Stimulated activated CD8-positive, alpha-beta memory T cell treated with anti-CD3 and anti-CD28 coated beads, Interleukin-4, amount 100 ng/mL, for 1 hour (primary cell): ENCODE measurements at places on chromosomes 16 and 17.

GRCh38 chr16:66983033-66983432, 5.4 kb upstream of the CES4A start:
- DNase-seq = no peak

DNA sequence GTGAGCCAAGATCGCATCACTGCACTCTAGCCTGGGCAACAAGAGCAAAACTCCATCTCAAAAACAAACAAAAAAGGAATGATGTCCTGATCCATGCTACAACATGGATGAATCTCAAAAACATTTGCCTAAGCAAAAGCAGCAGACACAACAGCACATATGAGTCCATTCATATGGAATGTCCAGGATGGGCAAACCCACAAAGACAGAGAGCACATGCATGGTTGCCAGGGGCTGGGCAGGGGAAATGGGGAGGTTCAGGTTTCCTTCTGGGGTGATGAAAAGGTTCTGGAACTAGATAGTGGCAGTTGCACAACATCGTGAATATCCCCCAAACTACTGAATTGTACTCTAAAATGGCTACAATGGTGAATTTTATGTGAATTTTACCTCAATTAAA, 35.3 kb upstream of the RAI1 start:
- DNase-seq = no peak

DNA sequence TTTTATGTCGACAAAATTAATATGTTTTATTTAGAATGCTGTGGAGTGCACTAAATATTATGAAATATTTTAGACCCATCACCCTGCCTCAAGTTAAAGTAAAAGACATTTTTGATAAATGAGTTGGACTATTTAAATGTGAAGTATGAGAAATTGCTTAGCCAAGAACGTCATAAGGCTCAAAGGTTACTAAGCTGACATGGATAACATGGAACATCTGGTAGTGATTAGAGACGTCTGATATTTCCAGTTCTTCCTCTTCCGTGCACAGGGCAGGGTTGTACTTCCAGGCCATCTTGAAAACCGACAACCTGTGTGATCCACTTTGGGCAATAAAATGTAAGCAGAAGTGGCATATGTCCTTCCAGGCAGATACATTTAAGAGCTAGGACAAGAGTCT, 7.2 kb upstream of the CCL8 start:
- DNase-seq = no peak

DNA sequence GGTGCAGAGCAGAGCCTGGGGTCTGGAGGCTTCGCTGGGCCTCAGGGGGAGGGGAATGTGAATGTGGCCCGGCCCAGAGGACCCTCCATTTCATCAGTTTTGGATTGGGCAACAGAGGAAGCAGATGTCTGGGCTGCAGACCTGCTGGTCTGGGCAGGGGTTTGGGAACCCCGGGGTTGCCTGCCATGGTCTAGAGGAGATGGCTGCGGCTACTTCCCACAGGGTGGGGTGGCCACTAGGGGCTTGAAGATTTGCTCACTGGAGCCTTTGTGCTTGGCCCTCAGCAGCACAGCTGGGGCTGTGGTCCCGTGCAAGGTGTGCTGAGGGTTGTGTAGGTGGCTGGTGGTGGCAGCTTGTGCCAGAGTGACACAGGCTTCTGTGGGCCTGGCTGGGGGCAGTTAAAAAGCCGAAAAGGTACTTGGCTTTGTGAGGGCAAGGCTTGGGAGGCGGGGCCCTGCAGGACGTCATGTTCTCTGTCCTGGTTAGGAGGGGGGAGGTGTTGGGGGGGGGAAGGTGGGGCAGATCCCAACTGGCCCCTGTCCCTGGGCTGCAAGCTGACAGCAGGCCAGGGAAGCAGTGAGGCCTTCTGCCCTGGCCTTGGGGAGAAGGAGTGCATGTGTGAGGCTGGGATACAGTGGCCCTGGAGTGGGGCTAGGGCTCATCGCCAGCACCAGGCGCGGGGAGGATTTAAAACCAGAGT, 98.0 kb downstream of the KPNA2 start:
- DNase-seq = no peak

DNA sequence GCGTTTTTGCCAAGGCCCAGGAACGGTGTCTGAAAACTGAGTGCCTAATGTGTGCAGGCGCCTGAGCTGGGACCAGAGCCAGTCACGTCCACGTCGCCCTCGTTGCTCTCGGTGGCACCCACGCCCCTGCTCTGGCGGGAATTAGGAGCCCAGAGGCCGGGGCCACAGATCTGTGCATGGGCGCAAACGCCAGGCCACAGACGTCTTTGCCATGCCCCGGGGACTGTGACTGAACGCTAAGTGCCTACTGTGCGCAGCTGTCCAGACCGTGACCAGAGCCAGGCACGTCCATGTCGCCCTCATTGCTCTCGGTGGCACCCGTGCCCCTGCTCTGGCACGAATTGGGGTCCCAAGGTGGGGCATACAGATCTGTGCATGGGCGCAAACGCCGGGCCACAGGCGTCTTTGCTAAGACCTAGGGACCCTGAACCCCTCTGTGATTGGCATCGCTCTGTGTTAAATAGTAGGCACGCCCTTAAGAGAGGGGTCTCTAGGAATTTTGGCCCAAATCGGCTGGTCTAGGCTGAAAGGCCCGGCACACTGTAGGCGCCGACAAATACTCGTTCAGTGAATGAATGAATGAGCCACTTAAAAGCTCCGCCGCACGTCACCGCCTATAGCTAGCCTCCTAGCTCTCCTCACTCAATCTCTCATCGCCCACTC, 827 bp upstream of the UBALD1 start:
- no peak for DNase-seq

GRCh38 chr16:17374668-17375255, 96.0 kb downstream of the XYLT1 start:
- DNase-seq = no peak

DNA sequence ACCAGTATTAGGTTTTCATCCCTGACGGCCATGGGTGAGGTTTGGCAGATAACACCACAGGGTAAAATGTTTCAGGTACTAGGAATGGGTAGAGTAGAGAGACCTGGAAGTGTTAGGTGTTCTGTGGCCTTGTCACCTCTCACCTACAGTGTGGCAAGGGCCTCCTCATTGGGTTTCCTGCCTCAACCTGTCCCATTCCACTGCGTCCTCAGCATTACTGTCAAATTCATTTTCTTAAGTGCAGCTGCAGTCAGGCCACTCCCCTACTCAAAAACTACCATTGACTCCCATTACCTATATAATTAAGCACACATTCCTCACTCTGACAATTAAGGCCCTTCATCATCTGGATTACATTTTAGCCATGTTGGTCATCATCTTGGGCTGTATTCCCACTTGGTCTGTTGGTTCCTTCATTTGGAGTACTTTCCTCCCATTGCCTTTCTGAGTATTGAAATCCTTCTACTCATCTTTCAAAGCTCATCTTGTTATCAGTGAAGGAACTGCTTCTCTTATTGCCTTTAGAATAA, 64.5 kb downstream of the NUP88 start:
- DNase-seq = no peak

DNA sequence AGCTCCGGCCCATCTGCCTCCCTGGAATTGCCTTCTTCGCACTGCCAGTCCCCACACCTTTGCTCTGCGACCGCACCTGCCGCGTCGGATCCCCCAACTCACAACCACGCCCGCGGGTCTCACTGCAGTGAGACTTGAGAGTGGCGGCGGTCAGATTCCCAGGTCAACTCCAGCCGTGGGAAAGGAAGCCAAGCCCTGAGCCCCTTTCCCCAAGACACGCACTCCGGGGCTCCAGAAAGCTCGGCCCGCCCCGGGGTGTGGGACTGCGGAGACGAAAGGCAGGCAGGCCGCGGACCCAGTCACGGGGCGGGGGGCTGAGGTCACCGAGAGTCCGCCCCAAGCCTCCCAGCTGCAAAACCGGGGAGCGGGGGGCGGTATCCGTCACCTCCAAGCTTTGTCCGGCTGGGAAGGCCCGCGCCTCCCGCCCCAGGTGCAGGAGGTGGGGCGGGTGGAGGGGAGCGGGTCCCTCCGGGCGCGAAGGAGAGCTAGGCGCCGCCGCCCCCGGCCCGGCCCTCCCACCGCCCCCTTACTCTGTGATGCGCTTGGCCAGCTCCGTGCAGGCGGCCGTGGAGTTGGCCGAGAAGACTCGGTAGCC, 615 bp downstream of the PRPSAP1 start:
- DNase-seq = no peak

GRCh38 chr17:62614142-62614541, 13.3 kb upstream of the MRC2 start:
- DNase-seq = no peak

DNA sequence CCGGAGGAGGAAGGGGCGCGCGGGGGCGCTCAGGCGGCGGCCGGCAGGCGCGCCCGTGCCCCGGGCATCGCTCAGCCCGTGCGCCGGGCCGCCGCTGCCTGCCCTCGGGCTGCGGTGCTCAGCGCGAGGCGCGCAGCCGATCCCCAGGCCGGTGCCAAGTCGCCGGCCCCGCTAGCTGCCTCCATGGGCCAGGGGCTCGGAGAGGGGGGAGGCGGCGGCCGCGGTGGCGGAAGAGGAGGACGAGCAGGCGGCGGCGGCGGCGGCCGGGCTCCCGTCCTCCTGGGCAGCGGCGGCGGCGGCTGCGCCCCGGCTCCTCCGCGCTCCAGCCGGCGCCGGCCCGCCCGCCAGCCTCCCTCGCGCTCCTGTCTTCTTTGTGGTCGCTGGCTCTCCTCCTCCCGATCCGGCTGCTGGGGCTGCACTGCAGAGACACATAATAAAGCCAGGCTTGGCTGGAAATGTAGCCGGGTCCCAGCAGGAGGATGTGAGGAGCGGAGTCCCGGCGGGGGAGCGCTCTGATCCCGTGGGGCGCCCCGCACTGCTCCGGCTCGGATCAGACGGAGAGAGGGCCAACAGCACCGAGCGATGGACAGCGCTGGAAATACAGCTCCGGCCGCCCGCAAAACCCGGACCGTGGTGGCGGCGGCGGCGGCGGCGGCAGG, 889 bp upstream of the ZNF423 start:
- no peak for DNase-seq

DNA sequence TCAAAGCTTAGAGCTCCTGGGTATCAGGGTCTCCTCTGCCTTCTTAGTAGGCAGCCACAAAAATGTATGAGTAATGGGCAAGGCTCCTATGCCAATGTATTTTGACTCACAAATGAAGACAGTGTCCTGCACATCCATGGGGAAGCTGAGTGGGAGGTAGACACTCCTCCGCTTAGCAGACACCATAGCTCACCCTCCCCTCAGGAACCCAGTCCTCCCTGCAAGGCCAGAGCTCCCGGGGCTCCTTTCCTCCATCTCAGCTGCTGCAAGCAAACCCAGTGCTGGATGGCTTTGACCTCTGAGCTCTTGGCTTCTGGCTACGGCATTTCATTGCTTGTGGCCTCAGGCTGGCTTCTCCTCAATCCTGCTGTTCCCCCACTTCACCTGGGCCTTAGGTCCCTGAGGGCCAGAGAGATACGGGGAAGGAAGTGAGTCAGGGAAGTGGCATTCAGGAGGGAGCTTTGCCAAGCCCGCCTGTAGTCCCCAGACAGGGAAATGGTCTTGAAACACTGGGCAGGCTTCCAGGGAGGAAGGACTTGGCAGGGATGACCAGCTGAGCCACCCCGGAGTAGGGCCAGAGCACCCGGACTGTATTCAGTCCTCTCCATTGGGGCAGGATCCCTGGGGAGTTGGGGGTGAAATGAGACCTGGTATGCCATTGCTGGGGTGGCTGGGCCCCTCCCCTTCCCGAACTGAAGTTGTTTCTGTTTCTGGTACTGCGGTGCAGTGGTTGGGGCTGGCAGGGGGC, 4.5 kb downstream of the ABCC3 start:
- no peak for DNase-seq

- no peak for DNase-seq
These were observed 453 bp downstream of the MMP25 start for GRCh38 chr16:3046641-3047386.

DNA sequence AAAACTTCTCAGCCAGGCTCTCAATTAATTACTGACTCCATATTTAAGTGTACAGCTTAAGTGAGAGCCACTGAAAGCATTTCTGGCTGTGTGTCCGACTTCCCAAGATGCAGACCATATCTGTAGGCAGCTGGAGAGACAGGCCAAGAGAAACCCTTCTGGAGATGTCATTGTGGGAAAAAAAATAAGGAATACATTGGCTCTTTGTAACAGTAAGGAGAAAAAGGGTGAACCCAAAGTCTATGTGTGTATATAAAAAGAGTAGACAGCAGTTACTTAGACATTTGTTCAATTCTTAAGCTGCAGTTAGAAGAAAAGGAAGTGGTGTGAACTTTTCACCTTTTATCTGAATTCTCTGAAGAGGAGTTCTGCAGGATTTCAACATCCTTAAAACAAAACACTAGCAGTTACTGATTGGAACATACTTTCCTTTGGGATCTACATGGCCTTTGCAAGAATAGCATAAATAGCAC, 21.7 kb downstream of the FAM117A start:
- DNase-seq = no peak

DNA sequence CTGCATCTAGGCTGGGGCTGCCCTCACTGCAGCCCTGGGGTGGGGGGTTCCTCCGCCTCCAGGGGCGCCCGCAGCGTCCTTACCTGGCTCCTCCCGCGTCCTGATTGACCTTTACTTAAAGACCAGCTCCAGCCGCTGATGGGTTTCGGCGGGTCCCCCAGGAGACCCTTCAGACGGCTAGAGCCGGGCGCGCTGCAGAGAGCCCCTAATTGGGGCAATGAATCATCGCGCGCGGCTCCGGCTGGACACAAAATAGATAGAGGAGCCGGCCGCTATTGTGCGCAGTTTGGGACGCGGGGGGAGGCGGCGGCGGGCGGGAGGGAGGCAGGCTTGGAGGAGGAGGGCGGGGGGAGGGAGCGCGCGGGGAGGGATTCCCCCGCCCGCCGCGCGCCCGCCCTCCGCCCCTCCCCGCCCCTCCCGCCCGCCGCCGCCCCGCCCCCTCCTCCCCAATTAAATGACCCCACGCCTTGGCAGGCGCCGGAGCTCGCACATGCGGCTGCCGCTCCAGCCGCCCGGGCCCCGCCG, 56.5 kb upstream of the CIBAR2 start:
- no peak for DNase-seq

DNA sequence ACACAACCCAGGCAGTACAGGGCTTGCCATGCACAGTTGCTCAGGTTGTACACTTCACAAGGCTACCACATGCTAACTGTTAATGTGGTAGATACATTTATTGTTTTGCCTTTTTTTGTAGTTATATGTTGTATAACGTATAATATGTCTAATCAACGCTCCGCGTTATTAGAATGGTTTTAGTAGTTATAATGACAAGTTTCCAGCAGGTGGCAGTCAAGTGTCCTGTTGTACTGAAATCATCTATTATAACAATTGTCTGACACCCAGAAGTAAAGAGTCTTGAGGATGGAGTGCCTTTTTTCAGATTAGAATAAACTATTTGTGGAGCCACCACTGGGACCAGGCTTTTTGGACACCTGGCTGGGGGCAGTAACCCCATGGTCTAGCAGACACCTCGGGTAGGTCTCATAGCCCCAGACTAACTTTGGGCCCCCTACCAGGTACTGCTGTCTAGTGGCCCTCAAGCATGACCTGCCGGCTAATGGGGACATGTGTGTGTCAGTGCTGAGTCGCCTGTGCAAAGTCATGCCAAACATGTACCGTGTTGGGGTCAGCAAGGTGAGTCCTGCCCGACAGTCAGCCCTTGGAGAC, 32.8 kb downstream of the MYO15A start:
- no peak for DNase-seq

- no peak for DNase-seq
These were observed 126.9 kb downstream of the KATNIP start for GRCh38 chr16:27676839-27677238.

GRCh38 chr17:2383628-2384167, 17.2 kb downstream of the MNT start:
- DNase-seq = no peak

- DNase-seq = no peak
These were observed 326.1 kb upstream of the MAF start for GRCh38 chr16:79926451-79927205.

GRCh38 chr17:8952191-8952590, 13.3 kb downstream of the PIK3R5 start:
- DNase-seq = no peak
